Cardiac fibroblast (primary cell): ENCODE measurements at places on chromosomes 16 and 17.

DNA sequence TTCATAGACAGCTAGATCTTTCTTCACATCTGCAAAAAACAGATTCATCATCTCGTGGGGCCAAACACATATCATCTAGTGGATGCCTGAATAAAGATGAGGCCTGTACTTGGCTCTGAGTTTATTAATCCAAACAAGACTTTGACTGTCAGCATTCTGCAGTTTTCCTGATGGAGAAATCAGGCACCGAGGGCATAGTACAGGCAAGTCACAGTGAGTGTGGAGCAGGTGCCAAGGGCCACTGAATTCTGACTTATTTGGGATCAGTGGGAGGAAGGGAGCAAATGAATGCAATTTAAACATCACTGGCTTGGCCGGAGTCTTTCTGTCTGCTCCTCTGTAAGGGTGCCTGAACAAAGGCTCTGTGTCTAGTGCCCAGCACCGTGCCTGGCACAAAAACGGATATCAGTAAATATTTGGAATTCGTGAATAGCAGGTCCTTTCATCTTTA is 975 bp downstream of the CFAP20 start:
- no peak for DNase-seq

- DNase-seq, result peak; percentile 96
Measured at GRCh38 chr17:44095647-44096496, 25.3 kb downstream of the G6PC3 start.

DNA sequence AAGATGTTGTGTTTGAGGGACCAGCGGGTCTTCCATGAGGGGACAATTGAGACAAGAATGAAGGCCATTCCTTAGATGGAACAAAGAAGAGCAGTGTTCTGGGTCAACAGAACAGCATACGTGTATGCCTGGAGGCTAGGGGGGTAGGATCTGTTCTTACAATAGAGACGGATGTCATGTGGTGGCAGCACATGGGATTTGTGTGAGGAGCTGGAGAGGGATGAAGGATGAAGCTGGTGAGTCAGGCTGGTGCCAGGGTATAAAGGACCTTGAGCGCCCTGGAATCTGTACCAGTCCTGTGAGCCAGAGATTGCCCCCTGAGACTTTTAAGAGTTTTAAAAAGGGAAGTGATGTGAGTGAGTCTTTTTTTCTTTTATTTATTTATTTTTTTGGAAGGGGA is 22.8 kb upstream of the WFDC1 start:
- DNase-seq, result no peak

GRCh38 chr17:67168496-67168895 is 76.5 kb downstream of the HELZ start:
- no peak for DNase-seq

DNA sequence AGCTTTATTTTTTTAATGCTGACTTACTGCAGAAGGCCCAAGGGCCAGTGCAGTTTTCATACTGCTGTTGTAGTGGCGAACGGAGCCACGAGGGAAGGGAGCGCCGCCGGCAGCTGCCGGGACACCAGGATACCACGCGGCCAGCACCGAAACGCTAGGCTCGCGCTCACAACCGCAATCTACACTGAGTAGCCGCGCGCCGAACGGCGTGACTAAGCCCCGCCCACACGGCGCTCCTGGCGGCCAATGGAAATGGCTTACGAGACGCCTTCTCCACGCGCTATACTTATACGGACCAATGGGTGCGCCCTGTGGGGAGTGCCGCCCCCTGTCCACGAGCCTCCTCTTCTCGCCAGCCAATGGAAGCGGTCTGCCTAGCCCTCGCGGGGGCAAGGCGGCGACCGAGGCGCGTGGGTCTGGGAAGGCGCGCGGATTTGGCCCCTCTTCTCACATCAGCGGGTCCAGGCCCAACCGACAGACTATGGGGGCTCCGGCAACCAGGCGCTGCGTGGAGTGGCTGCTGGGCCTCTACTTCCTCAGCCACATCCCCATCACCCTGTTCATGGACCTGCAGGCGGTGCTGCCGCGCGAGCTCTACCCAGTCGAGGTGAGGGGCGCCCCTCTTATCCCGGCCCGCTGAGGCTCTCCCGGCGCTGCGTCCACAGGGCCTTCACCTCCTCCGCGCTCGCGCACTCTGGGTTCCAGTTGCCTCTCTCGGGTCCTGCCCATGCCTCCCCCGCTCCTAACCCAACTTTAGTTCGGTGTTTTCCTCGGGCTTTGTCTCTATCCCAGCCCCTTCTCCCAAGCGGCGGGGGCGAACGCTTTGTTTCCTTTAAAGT is at the start of gene TMEM97:
Gene TMEM97 (plus strand): TSS at position 442 of the 839 bp plus-strand sequence. CDS start 40 bp downstream, at position 482.
- DNase-seq, result peak; percentile 96

GRCh38 chr17:80888276-80889160 is 103.1 kb upstream of the CHMP6 start:
- DNase-seq, result no peak

DNA sequence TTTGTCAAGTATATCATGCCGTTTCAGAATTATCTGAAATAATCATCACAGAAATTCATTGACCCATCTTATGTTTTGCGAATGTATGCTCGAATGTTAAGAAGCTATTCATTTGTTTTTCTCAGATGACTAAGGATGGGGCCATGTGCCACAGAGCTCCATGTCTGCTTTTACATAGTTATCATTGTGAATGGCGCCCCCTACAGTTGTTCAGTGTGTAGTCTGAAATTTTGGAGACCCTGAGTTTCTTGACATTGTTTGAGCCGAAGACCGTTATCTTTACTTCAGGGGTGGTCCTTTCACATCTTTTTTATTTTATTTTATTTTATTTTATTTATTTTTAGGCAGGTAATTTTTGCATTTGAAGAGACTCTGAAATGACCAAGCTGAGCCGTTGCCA is 972.0 kb upstream of the RBFOX1 start:
- DNase-seq, result no peak
